Heart left ventricle (tissue), 16 donors: ENCODE measurements at places on chromosomes 4 and X. TPM values are rescaled to one million over a fixed set of nuclear protein-coding genes. Genes with fewer than 3 reads are reported as not detected.

Gene CHM
- 9.7 TPM for total RNA-seq

Gene C4orf36
- total RNA-seq: 2.4 TPM

Gene PCDH10
- not detected for total RNA-seq

Gene IL21
- not detected for total RNA-seq

Gene PCDH19
- total RNA-seq: 0.21 TPM

Gene GABRQ
- total RNA-seq: not detected

Gene PITX2
- 0.25 TPM for total RNA-seq
